Thoracic aorta (tissue), 2 donors: ENCODE measurements at places on chromosomes 16 and 17. TPM values are rescaled to one million over a fixed set of nuclear protein-coding genes. Genes with fewer than 3 reads are reported as not detected.

DNA sequence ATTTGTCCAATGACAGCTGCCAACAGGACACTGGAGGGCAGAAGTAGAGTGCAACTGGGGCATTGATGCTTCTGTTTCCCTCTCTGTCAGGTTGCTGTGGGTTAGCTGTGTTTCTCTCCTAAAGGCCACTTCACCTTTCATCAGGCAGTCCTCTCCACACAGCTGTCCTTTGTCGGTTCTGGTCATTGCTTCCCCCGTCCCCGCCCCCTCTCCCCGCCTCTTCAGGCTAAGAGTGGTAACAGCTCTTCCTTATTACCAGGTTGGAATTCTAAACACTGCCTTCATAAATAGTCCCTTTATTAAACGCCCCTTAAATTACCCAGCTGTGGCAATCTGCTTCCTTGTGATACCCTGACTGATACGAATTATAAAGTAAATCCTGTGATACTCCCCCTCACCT is 31.8 kb upstream of the NSRP1 start:
- no peak for DNase-seq

GRCh38 chr16:11033629-11034420 is 89.5 kb downstream of the CLEC16A start:
- DNase-seq = no peak

DNA sequence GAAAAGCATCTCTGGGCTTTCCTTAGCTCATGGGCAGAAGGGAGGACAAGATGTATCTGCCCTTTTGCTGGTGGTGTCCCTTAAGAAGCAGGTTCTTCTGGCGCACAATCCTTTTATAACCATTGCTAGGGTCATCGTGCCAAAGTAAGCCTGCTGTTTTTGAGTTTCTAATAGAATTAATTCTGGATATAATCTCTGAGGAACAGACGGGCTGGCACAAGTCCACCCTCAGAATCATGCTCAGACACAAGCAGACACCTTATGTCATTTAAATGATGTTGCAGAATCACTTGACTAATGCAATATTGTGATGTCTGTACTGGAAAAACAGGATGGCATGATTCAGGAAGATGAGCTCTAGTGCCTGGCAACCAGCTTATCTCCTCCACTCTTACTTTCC is 18.8 kb upstream of the MMD start:
- no peak for DNase-seq

The ZNF598 gene
- total RNA-seq = 65.8 TPM

The UMOD gene
- not detected for total RNA-seq
